ENCODE measurements at places on chromosomes 1 and 21. TPM values are rescaled to one million over a fixed set of nuclear protein-coding genes. Genes with fewer than 3 reads are reported as not detected.

ADGRB2 gene
- 6.6 TPM for polyA plus RNA-seq

TRNP1 gene
- 68.5 TPM for polyA plus RNA-seq

SPRR2A gene
- not detected for polyA plus RNA-seq

CNKSR1 gene
- 0.17 TPM for polyA plus RNA-seq

- no peak for DNase-seq
These were observed 747.2 kb upstream of the NEGR1 start for GRCh38 chr1:73029571-73029970.

DNA sequence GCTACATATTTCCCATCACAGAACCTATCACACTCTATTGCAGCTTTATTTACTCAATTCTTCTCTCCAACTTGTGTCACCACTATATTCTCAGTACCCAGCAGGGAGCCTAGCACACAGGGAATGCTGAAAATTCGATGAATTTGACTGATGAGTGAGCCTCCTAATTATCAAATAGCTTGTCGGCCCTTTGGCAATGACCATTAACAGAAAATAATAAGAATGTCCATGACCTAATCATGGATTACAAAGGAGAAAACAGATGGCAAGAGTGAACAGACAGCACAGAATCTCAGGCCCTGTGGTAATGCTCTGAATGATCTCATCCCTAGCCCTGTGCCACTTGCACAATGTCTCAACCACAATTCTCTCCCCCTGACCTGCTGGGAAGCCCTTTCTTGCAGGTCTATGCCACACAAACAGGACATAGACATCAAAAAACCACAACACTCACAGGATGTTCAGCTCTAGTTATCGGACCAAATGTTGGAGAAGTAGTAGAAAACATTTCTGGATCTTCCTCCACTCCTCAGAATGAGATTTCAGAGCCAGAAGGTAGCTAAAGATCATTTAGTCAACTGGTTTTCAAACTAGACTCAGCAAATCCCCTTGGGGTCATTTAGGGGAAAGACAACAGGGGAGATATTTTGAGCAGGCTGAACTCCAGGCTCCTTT lies 68.4 kb downstream of the LUZP1 start:
- peak; percentile 68 for DNase-seq

DNA sequence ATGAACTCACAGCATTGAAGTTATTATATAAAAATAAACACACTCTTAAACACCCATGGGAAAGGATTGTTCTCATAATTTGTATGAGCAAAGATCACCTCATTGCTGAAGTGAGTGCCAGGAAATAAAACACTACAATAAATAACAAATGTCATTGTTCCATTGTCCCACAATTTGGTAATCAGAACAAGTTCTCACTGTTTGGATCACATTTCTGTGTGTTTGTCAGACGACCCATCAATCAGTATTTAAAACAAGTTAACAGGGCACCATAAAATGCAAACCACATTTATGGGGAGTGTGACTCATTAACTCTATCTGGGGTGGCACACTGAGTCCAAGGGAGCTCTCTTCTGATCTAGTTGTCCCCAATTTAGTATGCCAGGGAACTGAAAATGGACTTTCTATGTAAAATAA lies 124.5 kb downstream of the PTPRC start:
- no peak for DNase-seq

- DNase-seq = peak; percentile 13
These were observed 1.6 kb downstream of the KCNE1 start for GRCh38 chr21:34510148-34511142.

DNA sequence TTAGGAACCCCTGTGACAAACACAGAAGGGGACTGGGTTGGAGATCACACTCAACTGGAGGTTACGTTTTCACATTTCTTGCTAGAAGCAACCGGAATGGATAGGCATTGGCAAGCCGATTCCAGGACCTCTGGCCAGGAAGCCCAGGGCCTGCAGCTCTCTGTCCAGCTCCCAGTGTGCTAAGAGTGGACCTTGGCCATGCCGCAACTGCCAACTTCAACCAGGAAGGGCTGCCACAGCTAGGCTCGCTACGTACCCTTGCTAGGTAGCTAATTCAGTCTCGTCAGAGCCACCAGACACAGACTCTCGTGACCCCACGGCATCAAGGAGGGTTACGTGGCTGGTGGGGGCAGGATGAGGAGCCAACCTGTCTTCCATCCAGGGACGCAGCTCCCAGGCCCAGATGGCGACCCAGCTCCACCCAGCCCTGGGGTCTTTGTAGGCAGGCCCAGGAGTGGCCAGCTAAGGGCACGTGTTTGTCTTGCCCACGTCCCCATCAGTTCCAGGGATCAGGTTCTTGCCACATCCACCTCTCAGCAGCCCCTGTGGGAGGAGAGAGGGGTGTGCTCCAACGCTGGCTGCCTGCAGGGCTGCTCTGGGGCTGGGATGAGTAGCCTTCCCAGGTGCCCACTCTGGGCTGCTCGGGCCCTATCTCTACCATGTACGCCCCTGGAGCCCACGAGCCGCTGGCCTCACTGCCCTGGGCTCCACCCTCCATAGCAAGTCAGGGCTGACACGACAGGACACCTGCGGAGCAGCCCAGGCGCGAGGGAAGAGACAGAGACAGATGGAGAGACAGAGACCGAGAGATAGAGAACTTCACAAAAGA lies 39.2 kb downstream of the UBE2G2 start:
- no peak for DNase-seq

Measured in A549 (cell line).